ENCODE measurements at places on chromosomes 12 and 14.
A peak's percentile ranks its signal among the peaks of the same experiment; 100 is the strongest.

- peak; percentile 62 for DNase-seq
These were observed 76.3 kb upstream of the FUT8 start for GRCh38 chr14:65336191-65336591.

- DNase-seq = no peak
These were observed 165.2 kb downstream of the VRK1 start for GRCh38 chr14:96962337-96962736.

- no peak for DNase-seq
These were observed 22.8 kb downstream of the JDP2 start for GRCh38 chr14:75450381-75451276.

DNA sequence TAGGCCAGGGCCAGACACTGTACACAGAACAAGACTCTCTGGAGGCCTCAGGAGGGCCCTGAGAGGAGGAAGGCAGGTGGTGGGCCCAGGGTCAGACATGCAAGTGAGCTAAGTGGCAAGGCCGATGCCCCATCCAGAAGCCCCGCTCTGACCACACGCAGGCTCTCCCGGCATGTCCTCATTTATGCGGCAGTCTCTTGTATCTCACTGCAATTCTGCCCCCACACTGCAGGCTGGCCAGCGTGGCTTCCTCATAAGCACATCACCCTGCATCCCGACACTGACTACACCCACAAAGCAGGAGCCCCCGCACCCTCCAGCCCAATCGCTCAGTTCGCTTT lies 17.5 kb downstream of the SSH1 start:
- no peak for DNase-seq

GRCh38 chr14:61705017-61705416 lies 9.7 kb downstream of the HIF1A start:
- no peak for DNase-seq

DNA sequence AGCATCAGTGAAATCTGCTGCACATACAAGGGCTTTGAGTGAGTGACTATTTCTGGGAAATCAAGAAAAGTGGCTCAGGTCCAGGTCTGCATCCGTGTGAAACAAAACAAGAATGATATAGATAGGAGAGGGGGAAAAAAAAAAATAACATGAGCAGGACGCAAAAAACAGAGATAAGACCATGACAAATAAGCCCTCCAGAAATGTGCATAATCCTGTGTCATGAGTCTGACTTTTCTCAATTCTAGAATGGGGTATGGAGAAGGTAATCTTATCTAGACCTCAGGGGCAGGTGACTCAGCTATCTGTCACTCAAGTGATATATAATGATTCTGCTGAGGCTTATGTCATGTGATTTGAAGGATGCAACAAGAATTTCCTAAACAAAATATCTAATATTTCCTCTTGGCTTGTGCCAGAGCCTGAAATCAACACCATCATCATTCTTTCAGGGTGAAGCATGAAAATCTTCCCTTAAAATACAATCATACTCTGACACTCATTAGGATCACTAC lies 250.0 kb downstream of the PHLDA1 start:
- no peak for DNase-seq

DNA sequence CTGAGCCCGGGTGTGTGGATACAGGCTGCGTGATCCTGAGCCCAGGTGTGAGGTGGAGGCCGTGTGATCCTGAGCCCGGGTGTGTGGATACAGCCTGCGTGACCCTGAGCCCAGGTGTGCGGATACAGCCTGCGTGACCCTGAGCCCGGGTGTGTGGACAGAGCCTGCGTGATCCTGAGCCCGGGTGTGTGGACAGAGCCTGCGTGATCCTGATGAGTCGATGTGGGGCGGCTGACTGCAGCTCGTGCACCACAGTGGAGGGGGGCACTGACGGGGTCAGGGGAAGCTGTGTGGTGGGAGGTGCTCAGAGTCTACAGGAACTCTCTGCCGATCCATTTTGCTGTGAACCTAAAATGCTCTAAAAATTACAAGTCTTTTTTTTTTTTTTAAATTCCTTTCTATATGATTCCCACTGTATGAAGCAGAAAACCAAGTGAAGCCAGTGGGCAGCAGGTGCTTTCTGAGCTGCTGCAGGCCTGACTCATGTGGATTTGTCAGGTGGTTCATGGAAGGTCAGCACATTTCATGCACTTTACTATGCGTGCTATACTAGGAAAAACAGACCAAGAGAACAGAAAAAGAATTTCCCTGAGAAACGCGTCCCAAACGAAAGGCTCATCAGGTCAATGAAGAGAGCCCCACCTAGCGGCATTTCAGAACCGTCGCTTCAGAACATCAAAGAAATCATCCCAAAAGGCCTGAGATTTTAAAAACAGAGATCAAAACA lies 19.3 kb downstream of the BRF1 start:
- DNase-seq = no peak

DNA sequence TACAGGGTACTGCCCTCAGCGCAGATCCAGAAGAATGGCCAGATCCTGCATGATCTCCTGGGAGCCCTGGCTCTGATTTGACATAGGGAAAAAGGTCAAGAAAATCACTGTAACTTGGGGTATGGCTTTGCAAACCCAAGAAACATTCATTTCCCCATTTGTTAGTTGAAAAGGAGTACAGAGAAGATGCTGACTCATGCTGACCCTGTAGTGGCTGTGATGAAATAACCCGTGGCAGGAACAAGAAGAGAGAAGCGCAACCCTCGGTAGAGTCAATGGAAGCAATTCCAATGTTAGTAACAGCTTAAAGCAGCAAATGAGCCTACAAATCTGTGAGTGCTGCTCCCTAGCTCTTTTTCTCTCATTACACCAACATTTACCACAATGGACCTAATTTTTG lies 281.6 kb upstream of the NPAS3 start:
- no peak for DNase-seq

DNA sequence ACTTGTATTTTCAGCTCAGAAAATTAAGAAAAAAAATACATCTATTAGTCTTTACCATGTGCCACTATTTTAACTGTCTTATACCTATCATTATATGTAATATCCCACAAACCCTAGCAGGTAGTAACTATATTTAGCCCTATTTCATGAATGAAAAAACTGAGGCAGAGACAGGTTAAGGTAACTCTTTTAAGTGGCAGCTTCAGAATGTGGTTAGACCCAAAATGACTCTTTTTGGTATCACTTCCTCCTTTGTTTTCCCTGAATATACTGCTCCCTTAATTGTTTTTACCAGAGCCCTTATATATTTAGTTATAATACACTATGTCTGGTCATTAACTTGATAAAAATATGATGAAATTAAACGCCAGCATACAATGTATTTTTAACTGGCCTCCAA lies 235.6 kb upstream of the RPL10L start:
- no peak for DNase-seq

GRCh38 chr14:54976316-54976715 lies 50.6 kb downstream of the WDHD1 start:
- no peak for DNase-seq

DNA sequence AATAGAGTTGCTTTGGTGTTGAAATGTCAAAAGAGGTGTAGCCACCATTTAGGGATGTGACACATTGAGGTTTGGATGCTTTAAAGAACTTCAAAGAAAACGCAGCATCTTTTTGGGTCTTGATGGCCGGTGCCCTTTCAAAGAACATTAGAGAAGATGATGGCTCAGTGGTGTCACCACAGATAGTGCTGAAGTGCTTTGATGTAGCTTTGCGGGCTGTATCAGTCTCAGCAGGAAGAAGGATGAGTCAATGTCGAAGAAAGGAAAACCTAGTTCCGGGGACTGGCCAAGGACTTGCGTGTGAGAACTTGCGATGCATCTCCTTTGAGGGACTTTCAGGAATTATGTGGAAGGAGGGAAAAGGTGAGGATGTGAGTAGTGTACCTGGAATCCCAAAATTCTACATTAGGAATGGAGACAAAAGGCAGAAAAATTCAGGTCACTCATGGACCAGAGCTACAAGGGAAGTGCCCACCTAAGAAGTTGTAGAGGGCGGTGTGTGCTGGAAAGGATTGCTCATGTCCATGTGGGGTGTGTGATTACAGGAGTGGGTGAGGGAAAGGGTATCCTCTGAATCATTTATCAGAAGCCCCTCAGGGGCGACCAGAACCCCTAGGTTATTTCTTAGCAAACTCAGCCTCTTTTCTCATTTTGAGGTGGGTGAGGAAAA lies 39.7 kb upstream of the GZMB start:
- DNase-seq = peak; percentile 66
